NCI-H1694 treated with DMSO at 0.1 percent for 48 hours (cell line): ENCODE measurements at places on chromosomes 11 and 22.

DNA sequence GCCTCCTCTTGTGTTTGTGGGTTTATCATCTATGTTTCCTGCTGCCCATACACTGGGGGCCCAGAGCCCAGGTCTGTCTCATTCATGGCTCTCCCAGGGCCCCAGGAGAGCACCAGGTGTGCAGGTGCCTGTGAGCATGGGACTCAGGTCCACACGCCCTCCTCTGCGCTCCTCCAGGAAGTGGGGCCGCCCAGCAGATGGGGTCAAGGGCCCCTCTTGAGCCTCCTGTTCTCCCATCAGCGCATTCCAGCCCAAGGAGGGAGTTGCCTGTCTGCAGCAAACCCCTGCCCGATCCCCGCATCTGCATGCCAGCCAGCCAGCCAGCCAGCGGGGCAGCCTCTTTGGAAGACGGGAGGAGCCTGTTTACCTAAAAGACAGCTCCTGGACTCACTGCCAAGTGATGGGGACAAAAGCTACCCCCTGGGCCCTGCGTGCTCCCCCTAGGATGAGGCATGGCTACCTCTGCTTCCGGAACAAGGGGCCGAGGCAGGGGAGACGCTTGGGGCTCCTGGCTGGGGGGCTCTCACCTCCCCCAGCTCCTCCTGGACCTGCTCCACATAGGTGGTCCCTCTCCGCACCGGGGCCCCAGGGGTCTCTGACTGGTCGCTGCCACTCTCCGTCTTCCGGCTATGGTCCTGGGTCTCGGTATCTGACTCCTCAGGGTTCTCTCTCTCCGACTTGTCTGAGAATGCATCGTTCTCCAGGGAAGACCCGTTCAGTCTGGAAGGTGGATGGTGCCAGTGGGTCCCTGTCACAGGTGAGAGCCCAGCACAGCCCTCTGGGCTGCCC, 49.7 kb upstream of the CARS1 start:
- no peak for DNase-seq

GRCh38 chr22:29266564-29267461, 968 bp downstream of the RHBDD3 start:
- DNase-seq: no peak

DNA sequence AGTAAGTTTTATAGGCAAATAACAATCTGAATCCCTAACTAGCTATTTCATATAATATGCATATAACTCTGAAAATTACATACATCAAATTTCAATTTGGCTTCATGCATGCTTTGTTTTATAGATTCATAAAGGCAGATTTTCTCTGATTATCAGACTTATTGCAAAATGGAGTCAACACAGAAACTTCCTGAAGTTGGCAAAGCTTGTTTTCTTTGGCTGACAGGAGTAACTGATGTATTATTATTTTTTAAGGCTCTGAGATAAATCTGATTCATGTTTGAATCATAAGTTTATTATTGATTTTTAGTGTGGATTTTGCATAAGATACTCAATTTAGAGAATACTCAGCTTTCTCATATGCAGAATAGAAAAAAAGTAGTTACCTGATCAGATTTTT, 356.3 kb upstream of the CCDC90B start:
- no peak for DNase-seq

DNA sequence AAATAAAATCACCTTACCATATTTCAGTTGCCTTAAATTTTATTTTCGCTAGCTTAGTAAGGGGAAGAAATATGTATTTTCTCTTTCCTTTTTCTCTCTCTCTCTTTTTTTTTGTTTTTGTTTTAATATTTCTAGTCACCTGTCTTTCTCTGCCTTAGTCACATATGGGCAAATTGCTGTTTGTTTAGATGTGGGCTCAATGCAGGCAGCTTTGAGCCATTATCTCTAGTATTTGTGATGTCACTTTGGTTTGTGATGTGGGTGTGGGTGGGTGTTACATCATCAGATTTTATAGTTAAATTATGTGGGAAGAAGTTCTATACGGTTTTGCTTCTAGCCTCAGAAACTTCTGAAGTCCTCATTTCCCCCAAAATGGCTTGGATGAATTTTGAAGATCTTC, at the start of gene C22orf31:
Gene C22orf31, minus strand, starts transcription at position 59 of the 400 bp plus-strand sequence. Its CDS starts 39 bp downstream, at position 20.
- DNase-seq: no peak

- no peak for DNase-seq
Measured at GRCh38 chr11:9103542-9104276, 12.3 kb upstream of the SCUBE2 start.

GRCh38 chr11:126512251-126512650, 156.8 kb downstream of the ST3GAL4 start:
- DNase-seq: no peak

DNA sequence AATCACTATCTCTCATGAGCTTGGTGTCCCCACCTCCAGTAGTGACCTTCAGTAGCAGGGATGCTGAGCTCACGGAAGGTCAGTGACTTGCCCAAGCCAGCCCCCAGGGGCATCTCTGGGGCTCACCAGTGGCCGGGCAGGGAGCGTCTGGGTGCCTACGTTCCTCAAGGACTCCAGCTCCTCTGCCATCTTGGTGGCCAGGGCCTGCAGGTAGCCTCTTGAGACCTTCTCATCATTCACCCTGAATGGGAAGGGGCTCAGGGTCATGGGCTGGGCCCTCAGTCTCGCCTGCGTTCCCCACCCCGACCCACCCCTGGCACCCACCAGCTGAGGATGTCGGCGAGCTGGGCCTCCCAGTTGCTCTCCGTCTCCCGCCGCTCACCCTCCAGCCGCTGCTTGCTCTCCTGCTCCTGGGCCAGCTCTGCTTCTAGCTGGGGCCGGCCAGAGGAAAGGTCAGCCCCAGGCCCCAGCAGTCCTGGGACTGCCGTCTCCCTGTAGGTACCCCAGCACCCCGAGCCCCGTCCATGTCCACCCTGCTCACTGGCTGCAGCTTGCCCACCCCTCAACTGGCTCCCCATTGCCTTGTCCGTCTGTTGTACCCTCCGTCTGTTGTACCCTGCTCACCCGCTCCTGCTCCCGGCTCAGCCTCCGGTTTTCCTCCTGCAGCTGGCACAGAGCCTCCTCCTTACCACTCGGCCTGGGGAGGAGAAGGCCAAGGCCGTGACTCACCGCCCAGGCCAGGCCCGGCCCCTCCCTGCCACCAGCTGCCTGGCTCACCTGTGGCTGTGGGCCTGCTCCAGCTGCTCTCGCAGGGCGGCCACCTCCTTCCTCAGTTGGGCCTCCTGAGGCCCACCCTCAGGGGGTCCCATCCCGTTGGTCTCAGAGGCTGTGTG, 9.5 kb downstream of the CDC42BPG start:
- DNase-seq: no peak

DNA sequence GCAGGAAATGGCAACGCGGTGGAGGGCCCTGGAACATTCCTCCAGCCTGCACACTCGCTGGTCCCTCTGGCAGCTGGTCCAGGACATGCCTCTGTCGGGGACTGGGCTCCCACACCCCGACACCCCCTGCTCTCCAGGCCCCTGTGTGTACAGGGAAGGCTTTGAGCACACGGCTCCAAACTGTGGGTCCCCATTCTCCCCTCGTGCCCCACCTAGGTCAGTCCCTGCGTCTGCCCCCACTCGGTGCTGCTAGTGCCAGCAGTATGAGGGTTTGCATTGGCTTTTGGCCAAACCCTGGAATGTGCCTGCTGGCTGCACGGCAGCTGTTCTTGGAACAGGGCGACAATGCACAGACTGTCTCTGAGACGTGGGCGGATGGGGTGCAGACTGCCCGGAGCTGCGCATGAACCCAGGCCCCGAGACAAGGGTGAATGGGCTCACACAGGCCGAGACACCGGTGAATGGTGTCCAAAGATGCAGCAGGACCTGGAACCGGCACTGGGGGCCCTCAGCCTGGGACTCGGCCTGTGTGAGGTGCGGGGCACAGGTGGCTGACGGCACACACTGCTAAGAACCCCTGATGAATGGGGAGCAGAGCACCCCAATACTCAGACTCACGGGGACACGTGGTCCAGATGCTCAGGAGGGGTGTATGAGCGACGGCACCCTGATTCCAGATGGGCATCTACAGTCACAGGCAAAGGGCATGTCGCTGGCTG, 7.5 kb upstream of the SYT8 start:
- DNase-seq: peak; percentile 45

DNA sequence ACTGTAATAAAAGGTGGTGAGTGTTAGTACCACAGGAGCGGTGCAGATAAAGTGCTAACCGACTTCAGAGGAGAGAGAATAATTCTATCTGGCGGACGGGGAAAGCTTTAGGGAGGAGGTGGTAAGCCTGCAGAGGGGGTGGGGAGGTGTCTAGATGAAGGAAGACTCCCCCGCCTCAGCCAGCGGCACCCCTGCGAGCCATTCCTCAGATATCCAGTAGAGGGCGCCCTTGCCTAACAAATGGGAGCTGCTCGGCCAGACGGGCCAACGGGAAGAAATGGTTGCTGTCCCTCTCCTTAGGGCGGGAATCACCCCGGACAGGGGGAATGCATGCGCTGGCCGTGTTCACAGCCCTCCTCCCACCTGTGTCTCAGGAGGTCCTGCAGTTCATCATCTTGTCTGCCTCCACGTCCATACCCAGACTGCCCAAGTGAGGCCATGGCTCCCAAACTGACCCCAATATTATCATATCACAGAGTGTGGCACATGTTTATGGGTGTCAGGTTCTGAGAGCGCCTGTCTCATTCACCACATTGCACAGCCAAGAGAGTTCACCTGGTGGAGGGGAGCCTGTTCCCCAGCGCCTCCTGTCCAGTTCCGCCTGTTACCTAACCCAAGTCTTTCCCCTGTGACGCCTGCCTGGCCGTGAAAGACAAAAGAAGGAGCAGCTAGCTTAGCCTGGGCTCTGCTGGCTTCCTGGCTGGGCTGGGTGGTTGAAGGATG, 85.5 kb downstream of the ST3GAL4 start:
- DNase-seq: peak; percentile 45

GRCh38 chr11:19905280-19905853, 192.7 kb downstream of the NAV2 start:
- DNase-seq: peak; percentile 25
